ENCODE measurements at places on chromosomes 11 and 22.

DNA sequence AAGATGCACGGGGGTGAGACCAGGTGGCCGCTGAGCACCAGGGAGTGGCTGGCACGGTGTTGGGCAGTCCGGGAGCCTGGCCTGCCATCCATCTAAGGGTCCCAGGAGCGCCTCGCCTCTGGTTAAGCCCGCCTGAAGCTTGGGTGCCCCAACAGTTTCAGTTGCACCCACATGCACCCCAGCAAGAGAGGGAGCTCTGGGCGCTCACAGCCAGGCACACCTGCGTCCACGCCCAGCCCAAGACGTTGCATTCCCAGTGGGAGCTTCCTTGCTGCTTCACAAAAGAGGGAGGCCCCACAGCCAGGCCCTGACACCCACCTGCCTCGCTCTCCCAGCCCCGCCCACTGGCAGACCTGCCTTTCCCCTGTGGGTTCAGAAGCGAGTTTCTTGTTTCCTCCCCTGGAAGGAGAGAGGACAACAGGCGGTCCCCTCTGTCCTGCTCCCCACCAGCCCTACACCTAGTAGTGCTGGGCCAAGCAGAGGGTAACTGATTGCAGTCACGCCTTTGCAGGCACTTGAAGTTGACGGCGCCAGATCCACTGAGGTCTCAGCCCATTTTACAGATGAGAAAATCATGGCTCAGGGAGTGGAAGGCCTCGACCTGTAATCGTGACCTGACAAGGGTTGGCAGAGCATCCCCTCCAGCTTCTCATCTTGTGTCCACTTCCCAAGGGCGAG is 35.4 kb downstream of the OSBPL5 start:
- DNase-seq = no peak

- peak; percentile 49 for DNase-seq
Measured at GRCh38 chr11:44556735-44557409, 8.6 kb upstream of the CD82 start.

DNA sequence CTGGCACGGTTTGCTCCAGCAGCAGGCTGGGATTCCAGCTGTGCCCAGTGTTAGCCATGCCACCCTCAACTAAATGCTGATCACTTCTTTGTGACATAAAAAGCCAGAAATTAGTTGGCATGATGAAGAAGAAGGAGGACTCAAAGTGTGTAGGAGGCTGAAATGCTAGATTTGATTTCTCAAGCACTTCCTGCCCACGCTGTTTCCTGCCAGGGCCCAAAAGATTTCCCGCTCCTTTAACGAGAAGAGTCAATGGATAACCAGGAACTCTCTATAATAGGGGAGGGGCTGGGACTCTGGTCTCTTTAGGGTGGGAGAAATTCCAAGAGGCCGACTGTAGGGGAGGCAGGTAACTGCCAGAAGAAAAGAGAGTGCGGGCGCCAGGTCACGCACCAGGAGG is 26.4 kb downstream of the APOL3 start:
- peak; percentile 12 for DNase-seq

- DNase-seq = no peak
Measured at GRCh38 chr22:24284747-24285203, 14.1 kb downstream of the SPECC1L start.

DNA sequence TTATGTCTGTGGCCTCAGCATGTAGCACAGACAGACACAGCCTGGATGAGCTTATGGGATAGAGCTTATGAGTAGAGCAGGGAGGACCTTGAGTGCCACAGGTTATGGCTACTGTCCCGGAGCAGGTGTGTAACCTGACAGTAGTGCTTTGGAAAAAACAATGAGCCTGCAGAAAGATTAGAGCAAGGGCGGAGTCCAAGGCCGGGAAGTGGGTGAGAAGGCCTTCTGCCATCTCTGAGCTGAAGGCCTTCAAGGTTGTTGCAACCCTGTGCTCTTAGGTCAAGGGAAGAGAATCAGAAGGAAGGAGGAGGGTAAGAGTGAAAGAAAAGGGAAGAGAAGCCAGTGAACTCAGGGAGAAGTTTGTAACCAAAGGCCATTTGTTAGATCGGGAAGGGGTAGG is 3.9 kb upstream of the TAGLN start:
- no peak for DNase-seq

- peak; percentile 57 for DNase-seq
Measured at GRCh38 chr11:32448232-32448631, 12.9 kb upstream of the WT1 start.

DNA sequence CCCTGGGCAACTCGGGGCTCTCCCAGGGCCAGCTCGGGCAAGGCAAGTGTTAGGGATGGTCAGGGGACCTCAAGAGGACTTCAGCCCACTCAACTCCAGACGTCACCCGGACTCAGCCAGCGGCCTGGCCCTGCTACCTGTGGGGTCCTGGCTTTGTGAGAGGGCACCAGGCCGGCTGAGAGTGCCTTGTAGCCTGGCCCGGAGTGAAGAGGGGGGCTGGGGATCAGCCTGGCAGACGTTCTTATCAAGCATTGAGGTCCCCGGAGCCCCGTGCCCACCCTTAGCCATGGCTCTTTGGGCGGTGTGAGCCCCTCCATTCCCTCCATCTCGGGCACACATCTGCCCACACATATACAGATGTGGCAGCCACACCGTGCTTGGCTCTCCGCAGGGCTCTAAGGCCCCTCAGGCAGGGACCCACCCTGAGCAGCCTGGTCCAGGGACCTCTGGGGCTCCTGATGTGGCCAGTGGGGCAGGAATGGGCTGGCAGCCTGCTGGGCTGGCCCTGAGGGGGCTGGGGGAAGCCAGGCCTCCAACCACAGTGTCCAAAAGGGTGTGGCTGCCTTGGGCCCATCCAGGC is 15.3 kb downstream of the LSP1 start:
- no peak for DNase-seq

GRCh38 chr11:104645261-104646222 is 252.7 kb downstream of the CASP12 start:
- no peak for DNase-seq

GRCh38 chr11:130905512-130905911 is 10.8 kb downstream of the SNX19 start:
- no peak for DNase-seq

- no peak for DNase-seq
Measured at GRCh38 chr22:33467620-33468095, 409.5 kb upstream of the SYN3 start.

GRCh38 chr11:22566293-22566692 is 59.3 kb downstream of the FANCF start:
- DNase-seq = no peak

- DNase-seq = no peak
Measured at GRCh38 chr22:37975153-37975552, 9.2 kb downstream of the SOX10 start.

- DNase-seq = no peak
Measured at GRCh38 chr11:61887839-61888494, 3.4 kb downstream of the FADS3 start.

GRCh38 chr11:46332568-46333393 is 14.5 kb upstream of the DGKZ start:
- DNase-seq = no peak

GRCh38 chr22:19129871-19130270 is 1.2 kb upstream of the TSSK2 start:
- DNase-seq = no peak

DNA sequence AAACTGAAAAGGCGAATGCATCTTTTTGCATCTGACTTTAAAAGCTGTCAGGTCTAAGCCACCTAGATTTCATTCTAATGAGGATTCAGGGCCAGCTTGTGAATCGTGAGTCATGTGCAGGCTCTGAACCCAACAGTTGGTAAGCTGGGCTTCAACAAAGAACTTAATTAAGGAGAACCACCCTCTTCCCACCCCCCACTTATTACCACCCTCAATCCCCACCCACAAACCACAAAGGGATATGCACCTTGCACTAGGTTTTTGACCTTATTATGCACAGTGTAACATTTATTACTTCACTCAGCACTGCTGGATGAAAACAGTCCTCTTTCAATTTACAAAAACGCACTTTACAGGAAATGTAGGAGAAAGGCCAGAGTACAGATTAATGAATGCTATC is 94.1 kb upstream of the LIN7C start:
- no peak for DNase-seq

- no peak for DNase-seq
Measured at GRCh38 chr22:34004058-34004457, 83.8 kb upstream of the LARGE1 start.

- no peak for DNase-seq
Measured at GRCh38 chr11:125481531-125481930, 14.5 kb downstream of the FEZ1 start.

DNA sequence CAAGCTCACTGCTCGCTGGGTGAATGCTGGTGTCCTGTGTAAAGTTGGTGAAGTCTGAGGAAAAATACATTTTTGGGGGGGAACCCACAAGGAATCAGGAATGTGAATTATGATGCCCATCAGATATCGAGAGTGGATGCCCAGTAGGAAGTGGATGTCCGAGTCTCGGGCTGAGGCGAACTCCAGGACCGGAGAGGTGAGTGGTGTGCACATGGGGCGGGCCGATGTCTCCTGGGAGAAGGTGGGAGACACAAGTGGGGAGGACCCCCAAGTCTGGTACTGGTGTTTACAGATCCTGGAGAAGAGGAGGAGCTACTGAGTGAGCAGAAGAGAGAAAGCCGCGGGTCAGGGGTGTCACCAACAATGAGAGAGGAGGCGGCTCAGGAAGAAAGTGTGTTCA is 19.2 kb upstream of the APOBEC3A start:
- DNase-seq = no peak

DNA sequence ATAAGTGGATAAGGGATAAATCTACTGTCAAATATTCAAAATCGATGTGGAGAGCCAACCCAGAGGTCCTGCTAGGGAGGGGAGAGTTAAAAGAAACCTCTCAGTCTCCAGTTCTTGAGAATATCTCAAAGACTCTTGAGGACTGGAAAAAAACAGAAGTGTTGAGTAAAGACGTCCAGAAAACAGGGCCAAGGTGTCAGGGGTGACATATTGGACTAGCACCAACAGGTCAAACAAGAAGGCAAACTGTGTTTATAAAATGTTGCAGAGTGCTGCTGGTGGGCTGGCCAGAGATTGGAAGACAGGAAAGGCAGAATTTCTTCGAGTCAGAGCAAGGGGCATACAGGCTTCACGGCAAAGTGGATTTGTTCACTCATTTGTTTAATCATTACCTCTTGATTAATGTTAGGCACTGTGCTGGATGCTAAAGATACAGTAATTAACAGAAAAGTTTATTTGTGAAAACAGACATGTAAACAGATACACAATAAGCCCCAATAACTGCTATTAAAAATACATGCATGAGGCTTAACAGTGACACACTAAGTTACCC is 33.7 kb upstream of the SMPD1 start:
- DNase-seq = no peak

DNA sequence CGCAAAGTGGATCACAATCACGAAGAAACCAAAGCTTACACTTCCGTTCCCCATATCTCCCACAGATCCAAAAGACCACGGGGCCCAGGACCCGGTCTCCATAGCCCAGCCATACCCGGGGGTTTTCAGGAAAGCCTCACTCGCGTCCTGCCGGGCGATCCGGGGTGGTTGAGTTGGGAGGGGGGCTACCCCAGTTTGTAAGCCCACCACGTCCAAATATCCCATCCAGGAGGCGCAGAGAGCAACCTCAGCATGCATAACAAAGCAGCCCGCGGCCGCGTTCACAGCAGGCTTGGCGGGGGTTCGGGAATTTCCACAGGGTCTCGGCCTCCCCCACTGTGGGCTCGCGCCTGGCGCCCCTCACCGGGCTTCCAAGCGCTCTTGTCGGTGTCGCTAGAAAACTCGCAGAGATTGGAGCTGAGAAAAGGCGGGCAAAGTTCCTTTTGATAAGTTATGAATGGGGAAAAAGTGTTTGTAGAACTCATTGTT is 9.5 kb downstream of the SDF2L1 start:
- DNase-seq = no peak

- DNase-seq = no peak
Measured at GRCh38 chr11:116344601-116345000, 428.2 kb downstream of the BUD13 start.

- DNase-seq = no peak
Measured at GRCh38 chr22:38608992-38609750, 39.2 kb upstream of the DMC1 start.

DNA sequence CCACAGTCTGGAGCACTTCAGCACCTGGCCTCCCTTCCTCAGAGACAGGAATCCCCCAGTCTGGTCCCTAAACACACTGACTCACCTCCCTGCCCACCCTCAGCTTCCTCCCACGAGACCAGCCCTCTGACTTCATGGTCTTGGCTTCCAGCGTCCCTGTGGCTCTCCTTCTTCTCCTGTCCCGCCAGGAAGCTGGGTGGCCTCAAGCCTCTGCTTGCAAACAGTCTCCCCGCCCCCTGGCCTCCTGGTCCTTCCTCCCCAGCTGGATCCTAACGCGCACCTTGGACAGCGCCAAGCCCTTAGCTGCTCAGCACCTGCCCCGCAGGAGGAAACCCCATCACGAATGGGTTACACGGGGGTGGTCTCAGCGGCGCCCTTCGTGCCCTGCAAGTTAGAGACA is 4.5 kb downstream of the NCF4 start:
- DNase-seq = peak; percentile 6

- DNase-seq = no peak
Measured at GRCh38 chr11:67265633-67266448, 432 bp upstream of the GRK2 start.

- peak; percentile 89 for DNase-seq
Measured at GRCh38 chr11:63681321-63682065, at the start of gene RTN3. Gene RTN3 (plus strand): TSS chr11:63681500. CDS start chr11:63681637, 137 bp downstream.

GRCh38 chr11:126766440-126766839 is 234.1 kb downstream of the KIRREL3 start:
- DNase-seq = no peak

GRCh38 chr22:45861259-45861658 is 115.7 kb downstream of the WNT7B start:
- DNase-seq = no peak

GRCh38 chr11:75492181-75492820 is 33.4 kb downstream of the GDPD5 start:
- peak; percentile 58 for DNase-seq

DNA sequence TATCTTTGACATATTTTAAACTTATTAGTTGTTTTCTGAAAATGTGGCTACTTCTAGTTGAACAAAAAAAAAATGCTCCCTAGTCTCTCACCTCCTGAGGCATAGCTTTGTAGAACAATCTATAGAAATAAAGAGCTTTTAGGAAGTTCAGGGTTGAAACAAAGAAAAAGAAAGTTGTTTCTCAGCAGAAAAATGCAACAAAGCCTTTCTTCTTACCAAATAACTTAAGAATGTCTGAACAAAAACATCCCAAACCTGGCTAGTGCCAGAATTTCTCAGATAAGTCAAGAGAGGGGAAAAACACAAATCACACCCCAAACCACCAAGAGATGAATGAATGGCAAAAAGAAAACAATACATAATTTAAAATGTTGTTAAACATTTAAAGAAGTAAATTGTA is 114.1 kb downstream of the MAML2 start:
- no peak for DNase-seq

- DNase-seq = no peak
Measured at GRCh38 chr11:133726542-133726941, 118.8 kb downstream of the SPATA19 start.

- DNase-seq = no peak
Measured at GRCh38 chr11:92642177-92642931, 327.1 kb upstream of the MTNR1B start.

- no peak for DNase-seq
Measured at GRCh38 chr11:129210831-129211181, 18.7 kb upstream of the ARHGAP32 start.

- DNase-seq = no peak
Measured at GRCh38 chr11:32885556-32885955, 7.1 kb upstream of the QSER1 start.

Data from Kasumi-1 (cell line).